Tibial nerve (tissue), 4 donors: ENCODE measurements at places on chromosomes 6 and 20. TPM values are rescaled to one million over a fixed set of nuclear protein-coding genes. Genes with fewer than 3 reads are reported as not detected.

Gene PROKR2
- not detected for total RNA-seq

Gene PCMTD2
- total RNA-seq, result 104 TPM

Gene CEP162
- 18.0 TPM for total RNA-seq

GRCh38 chr20:54237116-54237943 is 29.4 kb downstream of the PFDN4 start:
- no peak overlapping the region for H3K27ac ChIP-seq
- H3K27me3 ChIP-seq, result no peaks in the 10 kb centered on the region
- no peak overlapping the region for H3K4me3 ChIP-seq
- H3K36me3 ChIP-seq, result no peaks in the 10 kb centered on the region
- no peaks in the 10 kb centered on the region for H3K4me1 ChIP-seq

DNA sequence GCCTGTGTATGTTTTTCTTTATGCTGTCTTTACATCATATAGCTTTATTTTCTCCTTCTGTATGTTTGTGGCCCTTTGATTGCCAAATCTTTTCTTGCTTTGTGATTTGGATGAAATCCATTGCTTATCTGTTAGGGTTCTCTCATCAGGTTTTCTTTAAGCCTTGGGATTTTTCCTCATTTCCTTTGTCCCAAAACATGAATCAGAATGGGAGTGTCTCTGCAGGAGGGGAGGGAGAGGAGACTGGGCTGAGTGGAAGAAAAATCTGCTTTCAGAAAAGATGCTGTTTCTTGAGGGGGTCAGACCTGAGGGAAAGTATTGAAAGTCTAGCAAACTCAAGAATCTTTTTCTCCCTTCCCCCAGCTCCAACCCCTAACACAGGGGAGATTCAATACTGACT is 758.0 kb upstream of the MMS22L start:
- H3K27me3 ChIP-seq, result no peaks in the 10 kb centered on the region
- no peaks in the 10 kb centered on the region for H3K36me3 ChIP-seq
- H3K27ac ChIP-seq, result no peak overlapping the region
- H3K4me1 ChIP-seq, result no peaks in the 10 kb centered on the region
- H3K4me3 ChIP-seq, result no peak overlapping the region
- no peak for DNase-seq

GRCh38 chr6:153096031-153096430 is 35.1 kb downstream of the RGS17 start:
- H3K36me3 ChIP-seq, result no peaks in the 10 kb centered on the region
- H3K27ac ChIP-seq, result no peak overlapping the region
- H3K4me3 ChIP-seq, result no peak overlapping the region
- no peaks in the 10 kb centered on the region for H3K27me3 ChIP-seq

DNA sequence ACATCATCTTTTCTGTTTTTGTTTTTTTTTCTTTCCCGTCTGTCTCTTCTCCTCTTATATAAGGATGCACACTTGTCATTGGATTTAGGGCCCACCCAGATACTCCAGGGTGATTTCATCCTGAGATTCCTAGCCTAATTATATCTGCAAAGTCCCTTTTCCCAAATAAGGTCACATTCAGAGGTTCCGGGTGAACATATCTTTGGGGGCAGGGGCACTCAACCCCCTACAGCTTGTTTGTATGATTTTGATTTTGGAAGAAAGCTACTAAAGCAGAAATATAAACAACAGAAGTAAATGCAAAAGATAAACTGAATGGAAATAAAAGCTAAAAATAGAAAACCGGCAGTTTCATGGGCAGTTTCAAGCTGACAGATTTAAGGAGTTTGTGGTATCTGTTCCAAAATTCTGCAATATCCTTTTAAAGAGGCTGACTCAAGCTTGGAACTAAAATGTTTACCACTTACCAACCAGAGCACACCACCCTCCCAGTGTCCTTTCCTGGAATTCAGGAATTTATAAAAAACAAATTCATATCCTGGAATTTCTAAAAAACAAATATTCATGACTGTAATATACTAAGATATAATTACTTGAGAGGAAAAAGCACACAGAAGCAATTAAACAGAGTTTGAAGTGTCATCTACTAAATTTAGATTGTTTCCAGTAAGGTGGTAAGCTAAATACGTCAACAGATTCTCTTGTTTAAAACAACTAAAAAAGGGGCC is 100.0 kb upstream of the CARMIL1 start:
- H3K36me3 ChIP-seq, result no peaks in the 10 kb centered on the region
- no peak for DNase-seq
- no peaks in the 10 kb centered on the region for H3K27me3 ChIP-seq
- no peak overlapping the region for H3K4me3 ChIP-seq

DNA sequence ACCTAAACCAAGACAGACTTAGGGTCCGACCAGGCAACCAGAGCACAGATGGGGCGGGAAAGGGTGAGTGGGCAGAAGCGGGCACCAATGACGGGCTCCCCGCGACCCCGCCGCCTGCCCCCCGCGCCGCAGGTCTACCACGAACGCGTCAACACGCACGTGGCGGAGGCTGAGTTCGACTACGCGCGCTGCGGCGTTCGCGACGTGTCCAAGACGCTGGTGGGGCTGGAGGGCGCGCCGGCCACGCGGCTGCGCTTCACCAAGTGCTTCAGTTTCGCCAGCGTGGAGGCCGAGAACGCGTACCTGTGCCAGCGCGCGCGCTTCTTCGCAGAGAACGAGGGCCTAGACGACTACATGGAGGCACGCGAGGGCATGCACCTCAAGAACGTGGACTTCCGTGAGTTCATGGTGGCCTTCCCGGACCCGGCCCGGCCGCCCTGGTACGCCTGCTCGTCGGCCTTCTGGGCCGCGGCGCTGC is 5.1 kb downstream of the TMEM151B start:
- H3K4me3 ChIP-seq, result no peak overlapping the region
- DNase-seq, result no peak
- no peaks in the 10 kb centered on the region for H3K36me3 ChIP-seq

DNA sequence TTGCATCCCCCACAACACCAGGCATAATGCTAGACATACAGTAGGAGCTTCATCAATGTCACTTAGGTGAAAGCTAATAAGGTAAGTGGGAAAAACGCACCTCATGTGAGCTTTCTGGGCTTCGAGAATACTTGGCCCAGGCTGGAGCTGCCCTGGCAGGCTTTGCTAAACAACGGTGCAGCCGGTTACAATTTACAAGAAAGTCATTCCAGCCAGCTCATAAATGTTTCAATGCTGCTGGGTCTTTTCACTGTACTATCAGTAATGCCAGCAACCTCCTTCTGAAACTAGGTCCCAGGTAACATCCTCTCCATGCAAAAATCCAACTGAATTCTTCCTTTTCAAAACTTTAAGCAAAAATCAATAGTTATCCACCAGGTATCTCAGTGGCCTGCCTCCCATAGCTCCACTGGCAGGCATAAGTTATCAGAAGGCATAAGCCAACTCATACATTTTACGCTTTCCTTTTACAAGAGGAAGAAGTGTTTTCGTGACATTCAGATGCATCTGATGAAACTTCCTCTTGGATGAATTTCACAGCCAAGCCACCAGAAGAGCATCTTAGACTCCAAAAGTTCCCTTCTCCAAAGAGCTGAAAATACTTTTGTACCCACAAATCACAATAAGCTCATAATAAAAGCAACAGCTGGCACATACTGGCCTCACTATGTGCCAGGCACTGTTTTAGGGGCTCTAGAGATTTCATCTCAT is 56.3 kb downstream of the RTN4IP1 start:
- no peak for DNase-seq
- H3K36me3 ChIP-seq, result peaks cover 4% of the 10 kb centered on the region
- no peak overlapping the region for H3K27ac ChIP-seq
- H3K4me1 ChIP-seq, result no peaks in the 10 kb centered on the region

GRCh38 chr6:103273048-103273447 is 1586.7 kb downstream of the HACE1 start:
- no peak overlapping the region for H3K27ac ChIP-seq
- no peaks in the 10 kb centered on the region for H3K27me3 ChIP-seq
- no peaks in the 10 kb centered on the region for H3K4me1 ChIP-seq
- H3K36me3 ChIP-seq, result no peaks in the 10 kb centered on the region
- DNase-seq, result no peak
